CD8-positive, alpha-beta memory T cell (primary cell): ENCODE measurements at places on chromosomes 6 and 20. TPM values are rescaled to one million over a fixed set of nuclear protein-coding genes. Genes with fewer than 3 reads are reported as not detected.

- DNase-seq: no peak
- no peaks in the 10 kb centered on the region for H3K4me1 ChIP-seq
- no peaks in the 10 kb centered on the region for H3K36me3 ChIP-seq
- H3K4me3 ChIP-seq: no peak overlapping the region
- no peak overlapping the region for H3K27ac ChIP-seq
- H3K27me3 ChIP-seq: no peaks in the 10 kb centered on the region
Observed at GRCh38 chr6:167137881-167138280, 15.0 kb downstream of the CCR6 start.

DNA sequence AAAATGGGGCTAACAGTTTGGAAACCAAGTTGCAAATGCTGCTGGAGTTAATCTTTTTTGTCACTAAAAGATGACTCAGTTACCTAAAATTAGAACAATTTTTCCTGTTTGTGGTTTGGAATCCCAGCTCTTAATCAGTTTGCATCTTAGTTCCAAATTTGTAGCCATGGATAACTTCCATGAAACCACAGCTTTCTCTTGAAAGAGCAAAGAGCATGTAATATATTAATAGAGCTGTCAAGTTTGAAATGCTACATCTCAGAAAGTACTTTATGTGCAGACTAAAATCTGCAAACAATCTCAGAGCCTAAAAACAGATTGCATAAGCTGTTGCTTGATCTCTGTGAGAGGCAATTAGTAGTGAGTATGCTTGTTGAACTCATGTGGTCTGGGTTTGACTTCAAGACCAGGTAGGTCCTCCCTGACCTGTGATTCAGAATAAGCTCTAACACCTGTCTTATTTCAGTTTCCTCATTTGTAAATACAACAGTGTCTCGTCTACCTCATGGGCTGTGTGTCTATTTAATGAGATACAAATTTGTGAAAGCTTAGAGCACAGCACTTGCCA is 23.5 kb downstream of the DHX35 start:
- no peak overlapping the region for H3K4me3 ChIP-seq
- H3K27ac ChIP-seq: no peak overlapping the region
- DNase-seq: no peak
- no peaks in the 10 kb centered on the region for H3K4me1 ChIP-seq
- no peaks in the 10 kb centered on the region for H3K27me3 ChIP-seq
- H3K36me3 ChIP-seq: peaks cover 12% of the 10 kb centered on the region

DNA sequence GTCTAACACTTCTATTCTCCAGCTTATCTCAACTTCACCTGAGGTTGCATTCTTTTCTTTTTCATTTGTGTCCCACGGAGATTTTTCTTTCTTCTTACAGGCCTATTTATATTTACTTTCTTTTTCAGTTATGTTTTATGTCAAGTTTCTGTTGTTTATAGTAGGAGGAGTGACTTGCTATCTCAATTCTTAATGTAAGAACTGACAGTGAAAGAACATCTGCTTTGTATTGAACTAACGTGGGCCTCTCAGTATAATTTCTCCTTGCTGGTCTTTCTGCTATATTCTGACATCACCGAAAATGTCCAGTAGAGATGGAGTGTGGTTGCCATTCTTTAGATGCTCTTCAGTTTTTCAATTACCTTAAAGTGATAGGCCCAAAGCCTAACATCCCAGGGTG is 521.7 kb downstream of the EPM2A start:
- no peak overlapping the region for H3K27ac ChIP-seq
- H3K36me3 ChIP-seq: no peaks in the 10 kb centered on the region
- no peak overlapping the region for H3K4me3 ChIP-seq
- no peaks in the 10 kb centered on the region for H3K27me3 ChIP-seq
- no peak for DNase-seq
- no peaks in the 10 kb centered on the region for H3K4me1 ChIP-seq

Gene OPRL1
- total RNA-seq: 0.44 TPM

Gene PI16
- 0.20 TPM for total RNA-seq

Gene MYBL2
- total RNA-seq: 78.3 TPM

Gene PIGT
- total RNA-seq: 76.3 TPM
